ENCODE measurements at places on chromosomes 7 and 10.

DNA sequence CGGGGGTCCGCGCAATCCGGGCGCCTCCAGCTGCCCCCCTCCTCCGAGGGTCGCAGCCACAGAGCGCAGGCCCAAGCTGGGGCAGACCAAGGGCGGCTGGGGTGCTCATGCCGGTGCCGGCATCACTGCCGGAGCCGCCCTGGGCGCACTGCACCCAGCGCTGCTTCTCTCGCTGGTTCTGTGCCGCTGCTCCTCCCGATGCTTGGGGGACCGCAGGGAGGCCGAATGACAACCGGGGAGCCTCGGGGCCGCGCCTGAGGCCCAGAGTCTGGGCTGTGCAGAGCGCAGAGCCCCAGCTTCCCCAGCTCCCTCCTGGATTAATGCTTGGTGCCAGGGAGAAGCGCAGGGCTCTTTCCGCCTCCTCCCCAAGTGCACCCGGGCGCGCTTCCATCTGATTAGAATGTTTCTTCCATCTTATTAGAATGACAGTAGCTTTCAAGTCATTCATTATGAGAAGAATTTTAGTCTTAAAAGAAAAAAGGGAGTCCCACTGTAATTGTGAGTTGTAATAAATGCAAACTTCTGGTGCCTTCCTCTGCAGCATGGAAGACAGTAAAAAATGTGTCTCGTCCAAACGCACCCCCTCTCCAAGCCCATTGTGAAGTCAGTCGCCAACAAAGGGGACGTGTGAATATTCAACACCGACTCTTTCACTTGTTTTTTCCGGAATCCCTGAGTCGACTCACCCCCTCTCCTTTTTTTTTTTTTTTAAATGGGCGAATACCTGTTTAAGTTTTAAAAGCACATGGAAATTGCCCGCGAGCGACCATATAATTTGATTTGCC is 19.5 kb upstream of the PTF1A start:
- DNase-seq: no peak

DNA sequence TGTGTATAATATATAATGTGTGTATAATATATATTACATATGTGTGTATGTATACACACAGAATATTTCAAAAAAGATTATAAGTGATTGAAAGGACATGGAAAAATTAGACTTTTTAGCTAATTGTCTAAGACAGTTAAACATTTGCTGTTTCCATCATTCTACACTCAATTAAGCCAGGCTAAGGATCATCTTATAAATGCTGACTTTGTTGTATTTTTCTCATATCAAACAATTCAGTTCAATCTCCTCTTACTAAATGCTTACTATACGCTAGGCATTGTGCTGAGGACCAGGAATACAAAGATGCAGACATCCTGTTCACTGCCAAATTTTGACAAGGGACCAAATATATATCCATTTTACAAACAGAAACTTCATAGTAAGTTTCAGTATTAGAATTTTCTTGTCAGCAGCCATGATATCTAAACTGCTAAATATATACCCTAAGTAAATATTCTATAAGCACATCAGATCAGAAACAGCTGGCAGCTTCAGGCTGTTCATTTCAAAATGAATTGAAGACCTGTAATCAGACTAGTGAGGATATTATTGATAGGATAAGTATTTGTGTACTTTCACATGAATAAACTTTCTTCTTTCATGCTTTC is 10.3 kb upstream of the LRRN3 start:
- no peak for DNase-seq

GRCh38 chr7:158315326-158315725 is 272.3 kb downstream of the PTPRN2 start:
- no peak for DNase-seq

DNA sequence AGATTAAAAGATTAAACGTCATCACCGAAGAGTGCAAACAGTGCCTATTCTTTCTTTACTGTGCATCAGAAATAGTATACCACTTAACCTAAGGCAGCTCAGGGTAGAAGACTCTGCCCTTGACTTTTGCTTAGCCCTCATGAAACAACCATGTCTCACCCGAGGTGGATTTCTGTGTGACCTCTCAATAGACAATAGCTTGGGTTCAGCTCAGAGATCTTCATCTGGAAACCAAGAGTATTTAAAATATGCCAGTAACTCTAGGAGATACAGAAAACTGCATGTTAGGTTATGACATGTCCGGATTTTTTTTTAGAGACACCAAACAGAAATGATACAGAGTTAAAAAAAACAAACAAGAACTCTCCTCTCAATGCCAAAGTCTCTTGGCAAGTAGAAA is 75.8 kb downstream of the JAZF1 start:
- DNase-seq: no peak

DNA sequence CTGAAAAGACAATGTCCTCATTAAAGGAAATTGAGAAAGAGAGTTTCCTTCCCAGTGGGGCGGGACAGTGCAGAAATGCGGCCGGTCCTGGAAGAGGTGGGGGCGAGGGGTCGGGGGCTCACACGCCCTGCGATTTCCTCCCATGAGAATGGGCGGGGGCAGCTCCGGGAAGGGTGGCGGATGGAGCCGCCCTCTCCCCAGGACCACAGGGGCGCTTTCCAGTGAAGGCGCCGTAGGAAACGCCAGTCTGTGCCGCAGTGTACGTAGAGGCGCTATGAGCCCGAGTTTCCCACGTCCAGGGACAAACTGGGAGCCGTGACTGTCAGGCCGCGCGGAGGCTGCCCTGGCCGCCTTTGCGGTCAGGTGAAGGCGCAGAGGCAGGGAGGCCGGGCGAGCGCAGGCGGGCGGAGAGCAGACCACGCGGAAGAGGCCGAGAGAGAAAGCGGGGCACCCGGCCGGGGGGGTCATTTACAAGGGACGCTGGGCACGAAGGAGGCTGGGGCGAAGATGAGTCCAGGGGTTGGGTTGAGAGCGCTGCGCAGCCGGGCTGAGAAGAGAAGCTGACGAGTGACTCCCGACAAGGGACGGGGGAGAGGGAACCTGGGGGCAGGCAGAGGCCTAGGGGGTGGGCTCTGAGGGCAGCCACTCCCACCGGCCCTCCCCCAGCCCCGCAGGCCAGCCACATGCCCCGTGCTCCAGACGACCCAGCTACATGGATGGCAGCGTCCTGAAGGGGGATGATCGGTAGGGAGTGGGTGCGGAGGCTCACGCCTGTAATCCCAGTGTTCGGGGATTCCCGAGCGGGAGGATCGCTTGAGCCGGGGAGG is 45.0 kb downstream of the ALOX5 start:
- peak; percentile 36 for DNase-seq

All from CD4-positive, alpha-beta memory T cell (primary cell).